ENCODE measurements at places on chromosomes 12 and 14.

DNA sequence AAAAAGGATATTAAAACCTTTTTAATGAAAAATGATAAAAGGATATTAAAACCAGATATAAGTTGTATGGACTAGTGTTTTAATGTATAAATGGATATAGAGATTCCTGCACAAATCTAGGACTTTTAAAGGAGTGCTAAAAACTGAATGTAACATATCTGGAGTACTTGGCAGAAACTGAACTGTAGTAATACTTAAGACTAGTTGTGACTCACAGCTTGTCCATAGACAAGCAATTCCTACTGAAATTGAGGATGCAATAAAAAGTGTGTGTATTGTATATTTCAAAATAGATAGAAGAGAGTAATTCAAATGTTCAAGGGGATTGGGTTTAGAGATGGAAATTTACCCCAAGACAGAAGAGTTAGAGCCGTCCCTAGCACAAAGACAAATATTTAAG, 59.6 kb downstream of the FBXO33 start:
- DNase-seq, result no peak

GRCh38 chr14:52117111-52117832, 48.4 kb upstream of the NID2 start:
- no peak for DNase-seq

DNA sequence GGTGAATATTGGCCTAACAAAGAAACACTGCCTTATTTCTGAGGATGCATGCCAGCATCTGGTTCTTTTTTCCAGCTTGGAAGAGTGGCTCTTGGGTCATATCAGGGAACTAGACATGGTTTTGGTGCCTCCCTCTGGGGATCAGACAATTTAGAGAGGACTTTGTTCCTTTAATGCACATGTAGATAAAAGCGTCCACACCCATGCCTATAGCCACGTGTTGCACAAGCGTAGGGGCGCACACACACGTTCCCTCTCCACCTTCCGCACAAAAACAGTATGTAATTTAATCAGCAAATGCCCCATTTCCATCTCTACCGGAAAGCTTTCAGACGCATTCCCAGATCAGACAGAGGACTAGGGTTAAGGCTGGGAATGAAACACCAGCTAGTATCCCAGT, 61.7 kb upstream of the RIC8B start:
- DNase-seq, result no peak

DNA sequence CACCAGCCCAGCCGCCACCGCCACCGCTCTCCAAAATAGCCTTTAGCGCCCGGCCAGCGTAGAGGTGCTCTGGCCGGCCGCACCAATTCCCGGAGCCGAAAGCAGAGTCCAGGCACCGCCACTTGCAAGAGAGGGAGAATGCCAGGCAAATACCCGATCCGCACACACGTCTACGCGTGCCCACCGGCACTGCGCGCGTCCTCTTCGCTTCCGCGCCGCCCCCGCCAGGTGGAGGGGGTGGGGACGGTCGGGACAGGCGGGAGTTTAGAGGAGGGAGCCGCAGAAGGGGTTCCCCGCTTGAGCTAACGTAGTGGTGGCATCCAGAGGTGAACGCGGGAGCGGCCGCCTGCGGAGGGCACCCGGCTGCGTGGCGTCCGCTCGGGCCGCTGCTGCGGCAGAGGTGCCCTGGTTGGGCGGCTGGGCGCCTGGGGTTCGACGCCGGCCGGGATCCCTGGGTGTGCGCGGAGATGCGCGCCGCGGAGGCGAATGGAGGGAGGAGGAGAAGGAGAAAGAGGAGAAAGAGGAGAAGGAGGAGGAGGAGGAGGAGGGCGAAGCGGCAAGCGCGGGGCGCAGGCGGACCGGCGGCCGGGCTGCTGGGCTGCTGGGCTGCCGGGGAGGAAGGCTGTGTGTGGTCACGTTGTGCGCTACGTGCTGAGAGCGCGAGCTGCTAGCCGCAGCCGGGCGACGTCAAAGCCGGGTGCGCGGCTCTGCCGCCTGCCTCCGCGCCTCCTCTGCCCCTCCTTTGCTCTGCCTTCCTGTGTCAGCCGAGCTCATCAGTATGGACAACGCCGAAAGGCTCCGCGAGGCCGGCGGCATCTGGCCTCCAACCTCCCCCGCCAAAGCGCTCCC, at the start of gene MDGA2:
Gene MDGA2 (minus strand): TSS at position 140 of the 849 bp plus-strand sequence.
- no peak for DNase-seq

DNA sequence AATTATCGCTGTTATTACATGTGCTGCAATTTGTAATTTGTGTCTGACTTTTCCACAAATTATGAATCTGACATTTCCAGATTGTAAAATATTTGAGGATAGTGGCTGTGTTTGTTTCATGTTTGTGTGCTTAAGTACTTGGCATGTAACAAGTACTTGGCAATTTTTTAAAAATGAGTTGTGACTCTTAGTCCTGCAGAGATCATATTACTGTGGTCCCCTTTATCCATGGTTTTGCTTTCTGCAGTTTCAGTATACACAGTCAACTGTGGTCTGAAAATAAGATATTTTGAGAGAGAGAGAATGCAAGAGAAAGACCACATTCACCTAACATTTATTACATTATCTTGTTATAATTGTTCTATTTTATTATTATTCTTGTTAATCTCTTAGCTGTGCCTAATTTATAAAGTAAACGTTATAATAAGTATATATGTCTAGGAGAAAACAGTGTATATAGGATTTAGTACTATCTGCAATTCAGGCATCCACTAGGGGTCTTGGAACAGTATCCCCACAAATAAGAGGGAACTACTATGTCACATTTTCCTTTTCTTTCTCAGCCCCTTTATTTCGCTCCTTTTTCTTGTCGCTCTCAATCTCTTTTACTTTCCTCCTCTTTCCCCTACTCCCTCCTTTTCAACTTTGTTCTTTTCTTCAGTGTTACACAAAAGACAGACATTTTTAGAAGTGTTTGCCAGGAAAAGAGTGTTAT, 176.1 kb downstream of the FUT8 start:
- DNase-seq, result no peak

DNA sequence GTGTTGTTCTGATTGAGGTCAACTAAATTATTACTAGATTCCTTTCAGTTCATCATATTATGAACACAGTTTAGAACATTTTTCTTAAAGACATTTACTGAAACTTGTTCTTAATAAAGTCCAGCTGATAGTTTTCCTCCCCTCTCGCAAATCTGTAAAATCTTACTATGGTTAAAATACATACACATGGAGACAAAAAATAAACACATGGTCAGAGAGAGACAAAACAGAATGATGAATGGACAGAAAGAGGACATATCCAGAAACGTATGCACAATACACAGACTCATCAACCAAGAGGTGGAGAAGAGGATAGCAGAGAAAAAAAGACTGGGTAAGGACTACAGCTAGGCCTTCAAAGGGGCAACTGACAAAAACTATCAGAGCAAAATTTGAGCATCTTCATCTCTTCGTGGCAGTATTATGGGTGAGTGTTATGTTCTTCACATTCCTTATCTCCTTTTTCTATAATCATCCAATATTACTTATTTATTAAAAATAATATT, 38.4 kb downstream of the EEA1 start:
- no peak for DNase-seq

Measured in stimulated activated CD4-positive, alpha-beta T cell treated with anti-CD3 and anti-CD28 coated beads, Interleukin-15, amount 100 ng/mL, for 48 hours (primary cell).